ENCODE measurements at places on chromosomes 16 and 17.
A peak's percentile ranks its signal among the peaks of the same experiment; 100 is the strongest.

GRCh38 chr16:20049831-20050230 lies 23.9 kb downstream of the GPR139 start:
- DNase-seq, result no peak

GRCh38 chr16:2497116-2497630 lies 16.6 kb upstream of the ATP6V0C start:
- no peak for DNase-seq

GRCh38 chr17:73562896-73563295 lies 81.3 kb downstream of the SDK2 start:
- no peak for DNase-seq

DNA sequence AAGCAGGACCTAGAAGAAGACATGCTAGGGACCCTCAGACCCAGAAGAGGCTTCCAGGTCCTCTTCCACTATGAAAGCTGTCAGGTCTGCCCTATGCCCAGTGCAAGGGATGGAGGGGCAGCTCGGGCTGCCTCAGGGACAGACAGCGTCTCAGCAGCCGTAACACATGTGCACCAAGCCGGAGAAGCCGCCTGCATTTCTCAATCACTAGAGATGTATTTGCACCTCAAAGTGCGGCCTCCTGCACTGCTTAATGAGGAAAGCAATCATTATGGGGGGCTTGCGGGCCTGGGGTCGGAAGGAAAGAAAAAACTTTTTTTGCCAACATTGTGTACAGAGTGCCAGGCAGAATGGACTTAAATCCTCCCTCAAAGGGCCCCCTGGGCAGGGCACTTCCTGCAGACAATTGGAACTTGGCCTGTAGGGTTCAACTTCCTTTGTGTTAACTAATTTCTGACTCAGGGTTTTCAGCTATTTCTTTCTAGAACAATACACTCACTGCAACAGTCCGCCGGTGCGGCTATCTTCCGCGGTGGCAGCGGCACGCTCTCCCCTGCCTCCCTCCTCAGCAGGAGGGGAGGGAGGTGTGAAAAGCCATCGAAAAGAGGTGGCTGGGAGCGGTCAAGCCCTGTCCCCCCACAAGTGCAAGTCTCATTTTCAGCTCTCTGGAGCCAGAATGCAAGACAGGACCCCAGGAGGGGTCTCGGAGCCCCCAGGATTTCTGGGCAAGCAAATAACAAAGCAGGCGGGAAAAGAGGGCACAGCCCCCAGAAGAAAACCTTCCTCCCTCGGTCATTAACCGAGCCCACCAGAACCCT lies 101.2 kb downstream of the ZNF423 start:
- DNase-seq, result no peak

DNA sequence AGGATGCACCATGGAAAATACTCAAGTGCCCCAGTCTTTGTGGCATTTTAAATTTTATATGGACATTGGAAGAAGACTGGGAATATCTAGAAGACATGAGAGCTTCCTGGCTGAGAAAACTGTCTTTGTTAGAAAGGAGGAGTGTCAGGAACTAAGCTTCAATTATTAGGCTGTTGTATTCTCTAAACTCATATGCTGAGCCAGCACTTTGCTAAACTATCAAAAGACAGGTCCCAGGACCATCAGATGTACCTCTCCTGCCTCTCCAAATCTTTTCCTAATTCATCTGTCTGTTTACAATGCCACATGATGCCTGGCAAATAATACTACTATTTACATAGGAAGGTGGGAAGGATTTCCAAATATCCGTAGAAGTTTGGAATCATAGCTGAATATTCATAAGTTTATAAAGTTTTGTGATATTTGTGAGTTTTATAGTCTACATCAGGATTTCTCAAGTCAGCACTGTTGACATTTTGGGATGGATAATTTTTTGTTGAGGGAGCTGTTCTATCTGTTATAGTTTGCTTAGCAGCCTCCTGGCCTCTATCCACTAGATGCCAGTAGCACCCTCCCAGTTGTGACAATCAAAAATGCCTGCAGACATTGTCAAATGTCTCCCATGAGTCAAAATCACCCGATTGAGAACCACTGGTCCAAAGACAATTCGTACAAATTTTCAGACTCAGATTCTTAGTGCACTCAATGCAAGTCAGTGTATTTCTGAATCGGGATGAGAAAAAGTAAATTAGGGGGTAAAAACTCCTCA lies 61.2 kb upstream of the NETO2 start:
- no peak for DNase-seq

DNA sequence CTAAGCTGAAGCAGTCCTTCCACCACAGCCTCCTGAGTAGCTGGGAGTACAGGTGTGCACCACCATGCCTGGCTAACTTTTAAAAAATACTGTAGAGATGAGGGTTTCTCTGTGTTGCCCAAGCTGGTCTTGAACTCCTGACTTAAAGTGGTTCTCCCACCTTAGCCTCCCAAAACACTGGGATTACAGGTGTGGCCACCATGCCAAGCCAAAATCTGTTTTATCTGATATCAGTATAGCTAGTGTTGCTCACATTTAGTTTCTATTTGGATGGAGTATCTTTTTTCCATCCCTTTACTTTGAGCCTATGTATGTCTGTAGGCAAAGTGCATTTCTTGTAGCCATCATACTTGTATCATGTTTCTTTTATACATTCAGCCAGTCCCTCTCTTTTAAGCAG lies 82.1 kb downstream of the BCAS3 start:
- DNase-seq, result no peak

- no peak for DNase-seq
Observed at GRCh38 chr17:65355246-65355645, 206.2 kb downstream of the AXIN2 start.

GRCh38 chr17:73985466-73986015 lies 217.9 kb upstream of the RPL38 start:
- no peak for DNase-seq

DNA sequence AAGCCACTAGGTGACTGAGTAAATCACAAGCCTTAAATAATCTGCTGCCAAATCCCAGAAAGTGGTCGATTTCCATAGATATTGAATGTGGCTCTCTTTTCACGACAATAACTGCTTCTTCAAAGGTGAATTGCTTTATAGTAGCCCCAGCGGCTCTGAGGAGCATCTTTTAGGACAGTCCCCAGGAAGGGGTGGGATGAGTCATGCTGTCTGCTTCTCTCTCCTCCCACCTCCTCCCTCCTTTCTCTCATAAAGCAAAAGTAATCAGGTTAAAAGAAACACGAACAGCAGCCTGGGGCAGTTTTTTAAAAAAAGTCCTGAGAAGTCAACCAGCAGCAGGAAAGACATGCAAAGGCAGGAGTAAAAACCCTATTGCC lies 1.8 kb downstream of the KIAA0513 start:
- no peak for DNase-seq

GRCh38 chr17:70017112-70017511 lies 57.9 kb upstream of the KCNJ16 start:
- no peak for DNase-seq

GRCh38 chr16:76654088-76654820 lies 377.1 kb downstream of the CNTNAP4 start:
- DNase-seq, result no peak

GRCh38 chr16:21103941-21104860 lies 46.4 kb downstream of the DNAH3 start:
- no peak for DNase-seq

DNA sequence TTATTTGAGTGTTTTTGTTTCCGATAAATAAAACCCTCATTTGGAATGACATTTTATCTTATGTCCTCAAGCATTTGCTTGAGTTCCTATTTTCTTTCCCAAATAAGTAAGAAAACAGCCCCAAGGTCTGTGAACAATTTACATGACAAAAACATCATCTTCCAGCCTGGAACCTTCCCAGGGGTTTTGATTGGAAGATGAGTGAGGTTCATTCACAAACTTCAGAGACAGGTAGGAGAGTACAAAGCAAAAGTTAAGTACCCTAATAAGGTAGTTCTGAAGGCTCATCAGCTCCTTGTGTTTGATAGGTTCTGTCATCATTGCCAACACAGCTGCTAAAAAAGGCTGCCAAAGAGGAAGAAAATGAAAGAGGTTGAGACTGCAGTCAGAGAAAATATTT lies 772.8 kb downstream of the CDH8 start:
- no peak for DNase-seq

- DNase-seq, result no peak
Observed at GRCh38 chr16:57032931-57033330, 43.6 kb downstream of the NLRC5 start.

GRCh38 chr16:13781169-13781564 lies 138.8 kb upstream of the ERCC4 start:
- DNase-seq, result no peak

GRCh38 chr17:36876966-36877365 lies 60.3 kb upstream of the LHX1 start:
- DNase-seq, result peak; percentile 4

GRCh38 chr16:61763991-61764390 lies 272.2 kb downstream of the CDH8 start:
- no peak for DNase-seq

- DNase-seq, result no peak
Observed at GRCh38 chr17:63249256-63250004, 196.7 kb downstream of the CYB561 start.

DNA sequence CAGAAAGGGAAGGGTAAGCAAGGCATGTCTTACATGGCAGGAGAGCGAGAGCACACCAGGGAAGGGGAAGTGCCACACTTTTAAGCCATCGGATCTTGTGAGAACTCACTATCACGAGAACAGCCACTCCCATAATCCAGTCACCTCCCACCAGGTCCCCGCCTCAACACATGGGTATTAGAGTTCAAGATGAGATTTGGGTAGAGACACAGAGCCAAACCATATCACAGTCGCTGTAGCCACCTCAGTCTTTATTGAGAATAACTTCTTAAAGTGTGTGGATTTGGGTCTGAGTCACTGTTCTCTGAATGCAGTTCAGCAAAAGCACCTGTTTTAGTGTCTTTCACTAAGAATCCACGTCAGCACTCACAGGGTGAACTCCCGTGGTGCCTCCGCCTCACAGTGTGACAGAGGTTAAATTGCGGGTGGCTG lies 195.2 kb upstream of the CHMP6 start:
- no peak for DNase-seq

- no peak for DNase-seq
Observed at GRCh38 chr17:58605986-58606385, 85.9 kb downstream of the TEX14 start.

DNA sequence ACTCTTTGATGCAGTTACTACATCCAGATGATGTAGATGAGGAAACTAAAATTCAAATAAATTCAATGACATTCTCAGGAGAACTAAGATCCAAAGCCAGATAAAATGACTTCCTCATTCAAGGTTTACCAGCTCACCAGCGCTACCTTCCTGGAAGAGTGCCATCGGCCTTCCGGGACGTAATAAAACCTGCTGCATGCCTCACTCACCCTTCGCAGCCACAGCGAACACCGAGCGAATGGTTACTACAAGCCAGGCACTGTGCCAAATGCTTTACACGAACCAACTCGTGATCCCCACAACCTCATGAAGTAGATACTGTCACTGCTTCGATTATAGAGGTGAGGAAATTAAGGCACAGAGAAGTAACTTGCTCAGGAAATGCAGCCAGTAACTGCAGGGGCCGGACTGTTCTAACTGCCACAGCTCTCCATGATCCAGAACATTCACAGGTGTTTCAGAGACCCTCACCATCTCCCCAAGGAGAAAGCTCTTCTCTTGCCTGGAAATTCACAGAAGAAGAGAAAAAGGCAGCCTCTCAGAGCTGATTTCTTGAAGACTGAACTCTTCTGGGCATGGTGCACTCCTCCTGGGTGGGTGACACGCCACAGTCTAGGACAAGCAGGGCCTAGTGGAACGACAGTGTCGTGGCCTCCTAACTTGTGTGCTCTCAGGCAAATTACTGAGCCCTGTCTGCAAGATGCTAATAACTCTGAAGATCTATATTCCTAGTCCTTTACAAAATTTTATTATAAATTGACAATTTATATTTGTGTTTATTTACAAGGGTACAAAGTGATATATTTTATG lies 46.8 kb downstream of the HIC1 start:
- no peak for DNase-seq

DNA sequence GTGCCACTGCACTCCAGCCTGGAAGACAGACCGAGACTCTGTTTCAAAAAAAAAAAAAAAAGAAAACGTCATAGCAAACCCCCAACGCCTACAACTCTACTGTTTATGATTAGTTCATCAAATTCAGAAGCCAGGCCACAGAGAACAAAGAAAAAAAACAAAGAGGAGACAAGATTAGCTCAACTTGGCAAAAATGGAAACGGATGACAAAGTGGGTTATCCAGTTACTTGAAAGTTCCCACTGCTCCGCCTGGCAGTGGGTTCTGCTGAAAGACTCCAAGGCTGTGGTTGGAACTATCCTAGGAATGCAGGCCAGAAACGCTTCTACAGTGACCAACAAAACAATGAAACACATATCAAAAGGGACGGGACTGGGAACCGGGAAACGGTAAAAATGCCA lies 53.1 kb downstream of the MRM3 start:
- DNase-seq, result no peak

- no peak for DNase-seq
Observed at GRCh38 chr17:2500446-2500845, 11.2 kb downstream of the METTL16 start.

- no peak for DNase-seq
Observed at GRCh38 chr17:60043846-60044245, 34.9 kb downstream of the HEATR6 start.

GRCh38 chr17:19896679-19897078 lies 28.9 kb upstream of the ULK2 start:
- DNase-seq, result no peak

GRCh38 chr16:85508388-85508787 lies 104.7 kb upstream of the GSE1 start:
- no peak for DNase-seq

GRCh38 chr16:83118365-83118764 lies 491.6 kb downstream of the CDH13 start:
- no peak for DNase-seq

DNA sequence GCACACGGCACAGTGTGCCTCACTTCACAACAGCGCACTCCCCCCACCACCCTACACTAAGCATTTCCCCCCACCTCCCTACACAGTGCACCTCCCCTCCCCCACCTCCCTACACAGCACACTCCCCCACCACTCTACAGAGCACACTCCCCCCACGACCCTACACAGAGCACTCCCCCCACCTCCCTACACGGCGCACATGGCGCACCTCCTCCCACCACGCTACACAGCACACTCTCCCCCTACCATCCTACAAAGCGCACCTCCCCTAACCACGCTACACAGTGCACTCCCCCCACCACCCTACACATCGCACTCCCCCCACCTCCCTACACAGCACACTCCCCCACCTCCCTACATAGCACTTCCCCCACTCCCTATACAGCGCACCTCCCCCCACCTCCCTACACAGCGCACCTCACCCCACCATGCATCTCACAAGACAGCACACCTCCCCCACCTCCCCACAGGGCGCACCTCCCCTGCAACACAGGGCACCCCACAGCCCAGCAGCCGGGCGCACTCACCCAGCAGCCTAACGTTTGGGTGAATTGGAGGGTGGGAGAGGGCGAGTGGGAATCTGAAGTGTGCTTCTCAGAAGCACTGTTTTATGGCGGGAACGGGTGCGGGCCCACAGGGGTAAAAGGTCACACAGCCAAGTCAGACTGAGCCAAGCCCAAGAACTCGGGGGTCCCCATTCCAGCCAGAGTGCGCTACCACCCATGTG lies 10.3 kb downstream of the KNOP1 start:
- no peak for DNase-seq

DNA sequence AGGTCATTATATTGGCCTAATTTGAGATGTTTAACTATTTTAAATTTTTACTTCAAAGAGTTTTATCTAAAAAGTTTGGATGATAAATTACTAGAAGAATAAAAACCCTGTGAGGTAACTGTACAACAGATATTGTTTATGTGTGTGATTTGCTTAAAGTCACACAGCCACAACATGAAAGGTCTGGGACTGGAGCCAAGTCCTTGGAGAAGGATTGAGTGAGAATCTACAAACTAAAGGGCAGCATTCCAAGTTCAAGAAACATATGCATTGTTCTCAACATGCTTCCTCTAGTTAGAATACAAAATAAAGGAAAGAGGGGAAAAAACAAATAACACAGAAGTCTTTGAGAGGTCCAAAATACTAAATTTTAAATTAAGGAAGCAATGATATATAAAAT lies 131.5 kb upstream of the MON1B start:
- no peak for DNase-seq

All from forelimb muscle (tissue), 1 donor.